ENCODE measurements at places on chromosomes 12 and 14.

DNA sequence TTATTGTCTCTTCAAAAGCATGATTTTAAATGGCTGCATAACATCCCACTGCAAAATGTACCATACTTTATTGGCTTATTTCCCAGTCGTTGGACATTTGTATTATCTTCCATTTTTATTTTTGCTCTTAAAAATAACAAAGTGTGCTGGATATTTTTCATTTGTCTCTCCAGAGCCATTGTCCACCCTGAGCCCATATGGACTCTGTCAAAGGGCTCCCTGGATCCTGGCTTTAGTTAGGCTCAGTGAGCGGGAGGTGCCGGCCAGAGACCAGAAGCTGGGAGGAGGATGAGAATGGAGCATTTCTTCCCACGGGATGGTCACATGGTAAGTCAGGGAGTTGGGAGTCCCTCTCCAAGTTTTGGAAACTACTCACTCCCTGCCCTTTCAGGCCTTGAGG lies 296.9 kb downstream of the NUAK1 start:
- no peak for DNase-seq

GRCh38 chr14:53265025-53265424 lies 111.9 kb upstream of the DDHD1 start:
- DNase-seq = no peak

- no peak for DNase-seq
Measured at GRCh38 chr14:37198273-37198598, 499 bp downstream of the MIPOL1 start.

GRCh38 chr12:76687981-76688380 lies 75.9 kb upstream of the ZDHHC17 start:
- no peak for DNase-seq

- DNase-seq = no peak
Measured at GRCh38 chr14:99660006-99660566, 15.2 kb downstream of the HHIPL1 start.

GRCh38 chr14:68961781-68962584 lies 17.1 kb downstream of the ACTN1 start:
- no peak for DNase-seq

GRCh38 chr12:29242921-29243431 lies 93.9 kb downstream of the FAR2 start:
- DNase-seq = peak; percentile 91

- no peak for DNase-seq
Measured at GRCh38 chr12:12010277-12011039, 60.3 kb upstream of the BCL2L14 start.

DNA sequence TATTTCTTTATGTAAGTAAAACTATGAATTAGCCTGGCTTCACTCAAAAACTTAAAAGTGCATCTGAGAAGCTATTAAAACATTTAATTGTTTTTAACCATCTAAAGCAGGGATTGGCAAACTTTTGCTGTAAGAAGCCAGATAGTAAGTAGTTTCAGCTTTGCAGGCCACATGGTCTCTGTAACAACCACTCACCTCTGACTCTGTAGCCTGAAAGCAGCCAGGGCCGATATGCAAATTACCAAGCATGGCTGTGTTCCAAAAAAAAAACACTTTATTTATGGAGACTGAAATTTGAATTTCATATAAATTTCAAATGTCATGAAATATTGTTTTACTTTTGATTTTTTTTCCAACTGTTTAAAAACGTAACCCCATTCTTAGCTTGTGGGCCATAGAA lies 95.3 kb downstream of the CIT start:
- DNase-seq = no peak

GRCh38 chr12:54292083-54292930 lies 8.5 kb downstream of the NFE2 start:
- DNase-seq = no peak

GRCh38 chr14:102283631-102284129 lies 21.3 kb downstream of the MOK start:
- DNase-seq = no peak

DNA sequence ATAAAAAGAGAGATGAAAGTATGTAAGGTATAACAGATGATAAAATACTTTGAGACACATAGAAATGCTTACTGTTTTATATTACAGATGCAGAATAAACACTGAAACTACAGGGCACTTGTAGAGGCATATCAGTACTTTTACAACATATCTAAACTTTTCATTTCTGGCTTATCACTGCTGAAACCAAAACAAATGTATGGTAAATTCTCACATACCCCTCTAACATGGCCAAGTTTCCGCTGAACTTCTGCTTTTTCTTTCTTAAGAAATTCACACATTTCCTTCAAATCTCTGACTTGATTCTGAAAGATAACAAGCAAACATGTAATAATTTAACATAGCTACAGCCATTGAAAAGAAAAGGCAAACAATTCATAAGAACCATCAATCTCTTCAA lies 33.3 kb upstream of the C12orf50 start:
- no peak for DNase-seq

GRCh38 chr14:93970585-93970964 lies 5.8 kb downstream of the ASB2 start:
- no peak for DNase-seq

DNA sequence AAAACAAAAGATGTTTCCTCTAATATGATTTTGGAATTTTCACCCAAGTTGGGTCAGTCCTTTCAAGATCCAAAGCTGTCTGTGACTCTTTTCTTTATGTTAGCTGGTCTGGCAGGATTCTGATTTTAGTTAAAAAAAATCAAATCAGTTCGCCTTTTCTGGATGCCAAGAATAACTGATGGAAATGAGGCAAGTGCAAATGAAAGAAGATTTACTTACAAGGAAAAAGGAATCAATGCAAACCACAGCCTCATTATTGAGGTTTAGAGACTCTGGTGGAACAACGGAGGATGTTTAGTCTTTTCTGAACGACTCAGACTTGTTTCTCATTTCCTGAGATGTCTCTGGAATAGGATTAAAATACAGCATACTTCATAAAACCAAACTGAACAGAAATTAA lies 117.0 kb upstream of the DYRK2 start:
- DNase-seq = no peak

GRCh38 chr12:47207340-47207717 lies 127.6 kb upstream of the AMIGO2 start:
- DNase-seq = no peak

- no peak for DNase-seq
Measured at GRCh38 chr14:98700748-98701147, 571.2 kb downstream of the BCL11B start.

- no peak for DNase-seq
Measured at GRCh38 chr12:122722387-122722786, 5.8 kb upstream of the HCAR3 start.

GRCh38 chr14:61444215-61444768 lies 122.9 kb downstream of the PRKCH start:
- DNase-seq = no peak

DNA sequence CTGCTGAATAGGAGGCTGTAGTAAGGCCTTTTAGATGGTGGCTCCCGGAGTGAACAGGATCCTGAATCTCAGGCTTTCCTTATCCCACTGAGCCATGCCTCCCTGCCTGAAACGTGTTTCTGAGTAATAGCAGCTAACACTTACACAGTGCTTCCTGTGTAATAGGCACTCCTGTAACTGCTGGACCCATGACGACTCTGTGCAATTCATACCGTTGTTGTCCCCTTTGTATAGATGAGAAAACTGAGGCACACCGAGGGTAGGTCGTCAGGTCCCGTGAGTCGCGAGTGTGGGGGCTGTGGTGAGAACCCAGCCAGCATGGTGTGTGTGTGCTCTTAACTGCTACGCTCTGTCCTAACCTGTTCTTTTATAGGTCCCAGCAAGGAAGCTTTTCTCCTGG lies 193.6 kb downstream of the CACNA1C start:
- DNase-seq = no peak

GRCh38 chr14:30058401-30058800 lies 130.8 kb upstream of the PRKD1 start:
- DNase-seq = no peak

DNA sequence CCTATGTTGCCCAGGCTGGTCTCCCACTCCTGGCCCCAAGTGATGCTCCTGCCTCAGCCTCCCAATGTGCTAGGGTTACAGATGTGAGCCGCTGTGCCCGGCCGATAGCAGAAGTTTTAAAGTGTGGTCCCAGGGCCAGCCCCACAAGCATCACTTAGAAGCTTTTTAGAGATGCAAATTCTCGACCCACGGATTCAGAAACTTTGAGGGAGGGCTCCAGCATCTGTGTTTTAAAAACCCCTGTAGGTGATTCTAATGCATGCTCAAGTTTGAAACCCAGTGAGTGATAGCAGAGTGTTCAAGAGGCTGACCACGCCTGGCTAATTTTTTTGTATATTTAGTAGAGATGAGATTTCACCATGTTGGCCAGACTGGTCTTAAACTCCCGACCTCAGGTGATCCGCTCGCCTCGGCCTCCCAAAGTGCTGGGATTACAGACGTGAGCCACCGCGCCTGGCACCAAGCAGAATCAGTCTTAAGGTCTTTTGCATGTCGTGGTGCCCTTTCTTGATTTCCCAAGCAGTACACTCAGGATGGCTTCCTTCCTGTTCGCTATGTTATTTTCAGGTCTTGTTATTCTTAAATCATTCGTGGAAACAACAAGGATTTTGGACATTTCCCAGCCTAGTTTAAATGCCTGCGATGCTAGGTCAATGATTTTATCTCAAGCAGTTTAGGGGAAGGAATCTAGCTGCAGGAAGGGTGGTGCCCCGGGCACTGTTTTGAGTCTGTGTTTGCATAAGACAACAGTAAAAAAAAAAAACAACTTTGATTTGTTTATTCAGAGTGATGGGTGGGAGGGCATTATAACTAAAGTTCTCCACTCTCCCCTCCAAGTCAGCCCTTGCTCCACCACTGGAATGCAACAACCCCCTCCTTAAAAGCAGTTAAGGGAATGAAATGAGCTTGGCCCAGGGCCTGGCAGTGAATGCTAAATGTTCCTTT lies 9.2 kb upstream of the RILPL2 start:
- DNase-seq = peak; percentile 49

DNA sequence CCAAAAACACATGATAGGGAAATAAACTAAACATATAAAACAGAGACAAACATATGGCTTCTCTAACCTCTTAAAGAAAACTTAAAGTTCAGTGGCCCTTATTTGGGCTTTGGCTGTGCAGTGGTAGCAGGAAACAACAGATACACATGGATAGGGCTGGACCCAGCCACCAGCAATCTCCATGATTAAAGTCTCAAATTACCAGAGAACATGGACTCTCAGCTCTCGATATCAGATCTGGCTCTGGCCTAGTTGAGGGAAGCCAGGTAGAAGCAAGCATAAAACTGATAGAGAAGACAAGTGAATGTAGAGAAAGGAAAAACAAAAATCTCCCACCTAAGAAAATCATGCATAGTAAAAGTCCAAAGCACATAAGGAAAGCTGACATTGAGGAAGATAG lies 164.8 kb downstream of the ITPR2 start:
- DNase-seq = no peak

- DNase-seq = no peak
Measured at GRCh38 chr14:33840797-33841196, 110.1 kb downstream of the EGLN3 start.

- no peak for DNase-seq
Measured at GRCh38 chr12:39619660-39620433, at the start of gene ABCD2. Gene ABCD2, minus strand, starts transcription at chr12:39619803. Its CDS starts 188 bp downstream, at chr12:39619615.

All from pulmonary artery endothelial cell (primary cell).